ENCODE measurements at places on chromosomes 7 and 10.

GRCh38 chr7:32258265-32258664 lies 188.1 kb upstream of the PDE1C start:
- ATAC-seq: no peak

- ATAC-seq: no peak
These were observed 562.3 kb downstream of the CCSER2 start for GRCh38 chr10:84890706-84891105.

DNA sequence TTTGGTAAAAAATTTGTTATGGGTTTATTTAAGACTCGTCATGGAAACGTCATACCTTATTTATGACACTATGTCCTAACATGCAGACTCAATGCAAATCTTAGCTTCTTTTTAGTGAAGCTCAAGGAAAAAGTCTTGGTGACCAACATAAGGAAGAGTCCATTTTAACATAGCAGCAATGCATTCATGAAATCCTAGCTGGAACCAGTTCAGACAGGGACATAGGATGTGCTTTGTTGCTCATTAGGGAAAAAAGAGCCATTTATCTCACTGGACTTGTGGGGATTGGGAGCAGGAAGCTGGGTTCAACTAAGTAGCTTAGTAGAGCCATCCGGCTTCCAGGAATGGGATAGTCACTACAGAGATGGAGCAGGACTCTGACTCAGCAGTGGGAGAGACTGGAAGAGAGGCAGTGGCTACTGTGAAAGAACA lies 100.7 kb upstream of the DKK1 start:
- ATAC-seq: no peak

DNA sequence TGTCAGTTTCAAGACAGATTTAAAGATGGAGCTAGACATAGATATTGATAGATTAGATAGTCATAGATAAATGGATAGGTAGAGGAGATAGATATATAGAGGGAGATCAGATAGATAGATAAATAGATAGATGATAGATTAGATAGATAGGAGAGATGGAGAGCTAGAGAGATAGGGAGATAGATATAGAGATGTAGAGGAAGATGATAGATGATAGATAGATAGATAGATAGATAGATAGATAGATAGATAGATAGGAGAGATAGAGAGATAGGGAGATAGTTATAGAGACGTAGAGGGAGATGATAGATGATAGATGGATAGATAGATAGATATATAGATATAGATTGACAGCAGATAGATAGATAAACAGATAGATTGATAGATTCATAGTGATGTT lies 1038.8 kb upstream of the AUTS2 start:
- no peak for ATAC-seq

DNA sequence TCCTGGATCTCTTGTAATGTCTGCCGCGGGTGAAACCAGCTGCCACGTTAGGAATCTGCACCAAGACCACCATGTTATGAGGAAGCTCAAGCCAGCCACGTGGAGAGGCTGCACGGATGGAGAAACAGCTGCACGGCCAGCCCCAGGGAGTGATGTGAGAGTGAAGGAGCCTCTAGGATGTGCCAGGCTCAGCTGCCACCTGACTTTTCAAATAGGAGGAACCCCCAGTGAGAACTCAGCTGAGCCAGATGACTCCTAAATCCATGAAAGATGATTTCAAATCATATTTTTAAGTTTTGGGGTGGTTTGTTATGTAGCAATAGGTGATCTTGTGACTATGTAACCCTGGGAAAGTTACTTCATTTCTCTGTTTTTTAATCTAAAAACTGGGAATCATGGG lies 71.7 kb downstream of the PRKAG2 start:
- no peak for ATAC-seq

- no peak for ATAC-seq
These were observed 56.1 kb downstream of the ADCYAP1R1 start for GRCh38 chr7:31108097-31108657.

DNA sequence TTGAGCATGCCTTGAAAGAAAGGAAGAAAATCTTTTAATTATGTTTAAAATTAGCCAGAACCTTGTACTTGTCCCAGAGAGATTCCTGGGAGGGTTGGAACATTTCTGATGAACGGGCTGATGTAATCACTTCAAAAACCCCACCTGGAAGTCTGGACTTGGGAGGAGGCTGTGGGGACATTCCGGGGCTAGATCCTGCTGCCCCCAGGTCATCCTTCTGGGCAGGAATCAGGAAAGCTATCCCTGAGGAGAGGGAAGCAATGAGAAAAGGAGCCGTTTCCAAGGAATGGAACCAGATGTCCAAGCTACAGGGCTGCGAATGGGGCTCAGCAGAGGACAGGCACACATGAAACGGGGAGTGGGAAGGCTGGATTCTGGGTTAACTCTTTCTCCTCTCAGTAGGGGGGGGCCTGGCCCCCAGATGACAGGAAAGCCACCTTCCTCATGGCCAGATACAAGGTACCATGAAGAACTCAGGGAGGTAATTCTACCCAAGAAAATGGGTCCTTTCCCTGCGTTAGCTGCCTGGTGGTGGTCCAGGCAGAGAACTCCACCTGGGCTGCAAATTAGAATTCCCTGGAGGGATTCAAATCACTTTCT lies 280.1 kb downstream of the TCF7L2 start:
- no peak for ATAC-seq

- no peak for ATAC-seq
These were observed 305.4 kb downstream of the KCNMA1 start for GRCh38 chr10:77332256-77332655.

- peak; percentile 50 for ATAC-seq
These were observed 19.8 kb downstream of the ERCC6 start for GRCh38 chr10:49518982-49519578.

Measured in activated T-helper 17 cell treated with anti-CD3 and anti-CD28 coated beads, Interleukin-2, amount 50 U/mL, for 72 hours (primary cell).